NCI-H2029 (cell line): ENCODE measurements at places on chromosomes 5 and 9.

- no peak for DNase-seq
Observed at GRCh38 chr9:76405868-76406267, 11.6 kb upstream of the RFK start.

DNA sequence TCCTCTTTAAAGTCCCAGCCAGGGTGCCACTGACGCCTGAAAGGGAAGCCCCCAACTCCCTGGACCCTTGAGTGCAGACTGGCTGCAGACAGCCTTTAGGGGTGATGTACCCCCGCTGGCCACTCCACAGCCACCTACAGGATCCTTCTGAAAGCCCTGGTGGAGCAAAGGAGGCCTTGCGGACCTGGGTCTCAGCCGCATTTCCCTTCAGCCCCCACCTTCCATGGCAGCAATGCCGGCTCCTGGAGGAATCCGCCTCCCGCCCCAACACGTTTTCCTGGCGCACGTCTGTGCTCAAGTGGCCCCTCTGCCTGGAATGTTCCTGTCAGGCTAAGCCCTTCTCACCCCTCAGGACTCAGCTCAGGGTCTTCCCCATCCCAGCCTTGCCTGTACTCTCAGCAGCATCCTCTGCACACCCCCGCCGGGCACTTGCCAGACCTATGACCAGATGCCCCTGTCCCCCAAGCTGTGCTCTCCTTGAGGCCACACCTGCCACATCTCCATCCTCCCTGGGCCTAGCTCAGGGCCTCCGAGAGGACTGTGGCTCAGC lies 134.1 kb upstream of the RAPGEF1 start:
- DNase-seq = no peak

GRCh38 chr5:143207563-143208364 lies 195.7 kb downstream of the NR3C1 start:
- DNase-seq = peak; percentile 51

DNA sequence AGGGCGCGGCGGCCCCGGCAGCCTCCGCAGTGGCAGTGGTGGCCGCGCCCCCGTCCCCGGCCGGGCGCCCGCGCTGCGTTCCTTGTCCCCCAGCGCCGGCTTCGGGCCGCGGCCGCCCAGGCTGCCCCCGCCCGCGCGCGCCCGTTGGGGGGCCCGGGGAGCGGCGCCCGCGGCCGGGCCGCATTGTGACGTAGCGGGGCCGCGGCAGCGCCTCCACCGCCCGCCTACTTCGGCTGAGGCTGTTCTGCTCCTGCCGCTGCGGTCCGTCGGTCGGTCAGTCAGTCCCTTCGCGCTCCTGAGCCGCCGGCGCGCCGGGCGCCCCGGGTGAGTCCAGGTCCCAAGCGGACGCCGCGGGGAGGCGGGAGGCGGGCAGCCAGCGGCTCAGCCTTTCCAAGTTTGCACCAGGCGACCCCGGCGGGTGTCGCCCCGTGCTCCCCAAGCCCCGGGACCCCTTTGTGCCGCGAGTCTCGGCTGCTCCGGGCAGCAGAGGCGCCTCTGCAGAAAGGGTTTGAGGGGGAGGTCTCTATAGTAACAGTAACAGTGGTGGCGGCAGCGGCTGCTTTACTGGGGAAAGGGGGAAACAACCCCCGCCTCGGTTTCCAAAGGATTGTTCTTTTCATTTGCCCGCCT lies at the start of gene SNCAIP:
Gene SNCAIP, plus strand, starts transcription at position 277 of the 630 bp plus-strand sequence. CDS start 78,898 bp downstream, outside the sequence.
- DNase-seq = no peak

DNA sequence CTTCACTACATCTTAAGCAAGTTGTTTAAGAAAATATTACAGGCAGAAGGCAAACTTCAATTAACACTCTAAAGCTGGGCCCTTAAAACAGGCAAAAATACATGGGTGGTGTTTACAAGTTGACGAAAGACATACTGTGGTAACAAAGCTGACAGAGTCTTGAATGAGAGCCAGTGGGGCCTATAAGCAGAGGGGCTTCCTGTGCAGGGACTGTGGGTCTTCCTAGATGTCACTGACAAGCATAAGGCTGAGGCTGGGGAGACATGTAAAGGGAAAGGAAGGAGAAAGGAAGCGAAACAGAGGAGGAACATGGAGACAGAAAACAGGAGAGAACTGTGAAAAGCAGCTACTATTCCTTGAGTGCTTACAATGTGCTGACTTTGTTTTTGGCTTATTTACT lies 308.0 kb upstream of the RPS23 start:
- no peak for DNase-seq

DNA sequence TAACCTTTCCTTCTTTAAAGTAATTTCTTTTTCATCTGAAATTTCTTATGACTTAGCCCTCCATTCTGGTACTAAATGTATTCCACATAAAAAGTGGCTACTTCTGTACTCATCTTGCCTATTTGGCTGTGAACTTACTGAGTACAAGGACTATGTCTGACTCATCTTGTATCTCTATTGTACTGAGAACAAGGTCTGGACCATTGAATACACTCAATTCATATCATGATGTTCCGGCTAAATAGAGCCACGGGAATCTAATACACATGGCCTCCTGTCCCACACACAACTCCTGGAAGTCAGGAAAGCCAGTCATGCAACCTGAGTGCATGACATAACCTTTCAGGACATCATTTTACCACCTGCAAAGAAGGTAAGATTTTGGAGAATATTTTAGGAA lies 203.9 kb downstream of the PLK2 start:
- DNase-seq = no peak

GRCh38 chr9:70060883-70061507 lies 17.3 kb downstream of the MAMDC2 start:
- DNase-seq = no peak

DNA sequence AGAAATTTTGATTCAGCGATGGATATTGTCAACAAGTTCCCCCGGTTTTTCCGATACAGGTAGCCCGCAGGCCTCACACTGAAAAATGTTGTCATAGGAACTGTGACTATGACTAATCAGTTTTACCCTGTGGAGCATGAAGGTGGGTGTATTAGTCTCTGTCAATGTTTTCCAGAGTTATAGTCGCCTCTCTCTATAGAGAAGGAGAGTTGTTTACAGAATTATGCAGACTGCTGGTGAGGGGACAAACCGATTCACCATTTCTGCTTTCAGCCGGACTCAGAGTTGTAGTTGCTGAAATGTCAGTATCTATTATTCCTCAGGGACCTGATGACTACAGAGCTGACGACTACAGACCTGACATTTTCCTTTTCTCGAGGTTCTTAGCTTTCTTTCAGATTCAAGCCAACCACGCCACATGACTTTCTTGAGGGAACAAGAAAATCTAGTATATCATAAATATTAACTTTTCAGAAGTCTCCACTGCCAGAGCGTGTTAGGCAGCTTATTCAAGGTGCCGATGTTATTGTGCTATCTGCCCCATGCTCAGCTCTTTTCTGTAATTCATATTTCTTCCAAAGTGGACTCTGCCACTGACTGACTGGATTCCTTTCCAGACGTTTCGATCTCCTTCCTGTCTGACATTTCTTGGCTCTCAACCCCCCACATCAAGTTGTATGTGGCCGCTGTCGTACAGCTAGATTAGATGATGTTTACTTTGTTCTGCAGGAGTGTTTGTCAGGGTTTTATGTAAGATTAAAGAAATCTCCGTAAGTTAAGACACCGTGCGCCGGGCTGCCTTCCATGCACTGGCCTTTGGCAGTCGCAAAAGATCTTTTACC lies 178.1 kb downstream of the FGF1 start:
- no peak for DNase-seq

- DNase-seq = no peak
Observed at GRCh38 chr5:179892255-179892654, 15.4 kb downstream of the TBC1D9B start.

DNA sequence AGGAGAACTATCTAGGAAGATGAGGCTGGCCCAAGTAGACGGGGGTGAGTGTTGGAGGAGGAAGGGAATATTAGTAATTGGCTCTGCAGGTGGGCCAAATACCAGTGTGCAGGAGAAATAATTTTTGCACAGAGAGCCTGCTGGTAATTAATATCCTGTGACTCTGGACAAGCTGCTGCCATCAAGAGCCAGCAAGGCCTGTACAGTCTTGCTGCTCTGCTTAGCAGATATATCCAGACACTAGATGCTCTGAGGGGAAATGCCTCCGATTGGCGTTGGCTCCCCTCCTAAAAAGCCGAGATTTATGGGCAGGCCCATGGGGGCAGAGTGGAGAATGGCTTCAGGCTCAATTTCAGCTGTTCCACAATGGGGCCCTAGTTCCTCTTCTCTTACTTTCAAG lies 29.6 kb upstream of the ASTN2 start:
- no peak for DNase-seq

- no peak for DNase-seq
Observed at GRCh38 chr5:57432876-57433275, 49.7 kb downstream of the ACTBL2 start.

- no peak for DNase-seq
Observed at GRCh38 chr5:180669661-180670060, 20.3 kb upstream of the FLT4 start.
